ENCODE measurements at places on chromosomes 4 and X.

- DNase-seq, result no peak
Observed at GRCh38 chrX:136767104-136767941, 13.4 kb downstream of the ARHGEF6 start.

DNA sequence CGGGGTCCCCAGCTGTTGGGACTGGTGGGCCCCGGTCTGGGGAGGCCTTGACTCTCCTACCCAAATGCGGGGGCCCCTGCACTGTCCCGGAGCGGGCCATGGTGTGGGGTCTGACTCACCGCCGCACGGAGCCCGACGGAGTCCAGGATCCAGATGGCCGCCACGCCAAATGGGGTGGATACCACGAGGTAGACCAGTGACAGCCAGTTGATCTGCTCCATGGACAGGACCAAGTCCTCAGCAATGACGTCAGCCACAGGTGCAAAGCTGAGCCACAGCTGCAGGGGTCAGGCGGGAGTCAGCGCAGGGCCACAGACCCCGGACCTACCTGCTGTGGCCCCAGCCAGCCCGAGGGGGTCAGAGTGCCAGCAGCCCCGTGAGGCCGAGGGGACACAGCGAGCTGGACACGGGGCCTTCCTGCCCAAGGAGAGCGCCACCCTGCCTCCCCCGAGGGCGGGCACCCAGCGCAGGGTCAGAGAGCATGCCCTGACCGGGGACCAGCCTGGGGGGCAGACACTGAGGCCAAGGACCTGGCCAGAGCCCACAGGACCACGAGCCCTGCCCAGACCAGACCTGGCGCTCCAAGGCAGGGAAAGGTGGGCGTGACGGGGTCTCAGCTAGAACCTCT, 2.4 kb downstream of the SLC49A3 start:
- no peak for DNase-seq

DNA sequence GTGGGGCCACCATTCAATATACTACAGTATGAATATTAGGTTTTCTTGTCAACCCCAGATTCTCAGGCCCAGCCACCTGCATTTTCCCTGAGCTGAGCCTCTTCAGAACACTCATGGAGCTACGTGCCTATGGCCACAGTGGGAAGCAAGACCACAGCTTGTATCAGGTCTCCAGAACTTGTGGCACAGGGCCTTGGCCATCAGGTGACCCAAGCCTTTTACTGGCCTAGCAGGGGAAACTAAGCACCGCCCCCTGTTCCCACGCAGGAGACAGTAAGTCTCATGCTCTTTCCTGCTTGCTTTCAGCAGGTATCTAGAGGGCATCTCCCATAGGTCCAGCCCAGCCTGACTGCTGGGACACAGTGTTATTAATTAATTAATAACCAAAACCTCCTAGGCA, 138.4 kb upstream of the MAMLD1 start:
- DNase-seq, result no peak

- DNase-seq, result peak; percentile 12
Observed at GRCh38 chr4:7206385-7206784, 14.0 kb downstream of the SORCS2 start.

- DNase-seq, result no peak
Observed at GRCh38 chrX:71872542-71873458, 37.8 kb upstream of the NHSL2 start.

DNA sequence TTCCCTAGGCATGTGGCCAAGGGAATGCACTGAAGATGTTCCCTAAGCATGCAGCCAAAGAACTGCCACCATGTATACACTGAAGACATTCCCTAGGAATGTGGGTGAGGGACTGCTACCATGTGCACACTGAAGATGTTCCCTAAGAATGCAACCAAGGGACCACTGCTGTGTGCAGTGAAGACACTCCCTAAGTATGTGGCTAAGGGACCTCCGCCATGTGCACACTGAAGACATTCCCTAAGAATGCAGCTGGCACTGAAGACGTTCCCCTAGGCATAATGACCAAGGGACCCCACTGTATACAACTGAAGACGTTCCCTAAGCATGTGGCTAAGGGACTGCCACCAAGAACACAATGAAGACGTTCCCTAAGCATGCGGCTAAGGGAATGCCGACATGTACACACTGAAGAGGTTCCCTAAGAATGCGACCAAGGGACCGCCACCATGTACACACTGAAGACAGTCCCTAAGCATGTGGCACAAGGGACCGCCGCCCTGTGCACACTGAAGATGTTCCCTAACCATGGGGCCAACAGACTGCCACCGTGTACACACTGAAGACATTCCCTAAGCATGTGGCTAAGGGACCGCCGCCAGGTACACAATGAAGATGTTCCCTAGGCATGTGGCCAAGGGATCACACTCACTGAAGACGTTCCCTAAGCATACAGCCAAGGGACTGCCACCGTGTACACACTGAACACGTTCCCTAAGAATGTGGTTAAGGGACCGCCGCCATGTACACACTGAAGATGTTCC, 25.6 kb downstream of the DHRSX start:
- no peak for DNase-seq

DNA sequence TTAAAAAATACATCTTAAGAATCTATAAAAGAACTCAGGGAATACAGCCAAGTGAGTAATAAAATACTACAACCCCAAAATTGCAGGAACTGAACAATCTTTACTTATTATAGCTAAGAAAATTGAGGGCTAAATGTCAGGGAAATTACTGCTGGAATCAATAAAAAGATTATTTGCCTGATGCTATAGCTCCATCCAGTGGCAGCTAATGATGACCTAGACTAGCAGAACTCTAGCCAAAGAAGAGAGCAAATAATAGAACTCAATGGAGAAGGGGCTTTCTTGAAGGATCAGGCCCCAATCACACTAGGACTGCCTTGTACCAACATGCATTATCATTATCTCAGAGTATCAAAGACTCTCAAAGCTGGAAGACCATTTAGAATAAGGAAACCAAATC, 85.0 kb upstream of the FAM241A start:
- DNase-seq, result no peak

DNA sequence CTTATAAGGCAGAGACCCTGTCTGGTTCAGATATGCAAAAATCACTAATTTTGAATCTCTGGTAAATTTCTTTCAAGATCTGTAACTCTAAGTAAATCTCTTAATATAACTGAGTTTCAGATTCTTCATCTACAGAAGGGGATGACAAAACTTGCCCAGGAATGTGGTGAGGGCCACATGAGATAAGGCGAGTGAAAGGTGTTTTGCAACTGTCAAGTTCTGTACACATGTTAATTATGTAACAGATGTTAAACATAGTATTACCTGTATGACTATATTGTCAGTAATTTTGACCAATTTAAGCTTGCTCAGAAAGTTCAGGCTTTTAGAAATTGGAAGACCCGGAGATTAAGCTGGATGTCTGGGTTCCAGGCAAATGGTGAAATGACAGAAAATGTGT, 549 bp upstream of the GLRB start:
- no peak for DNase-seq

GRCh38 chr4:100872811-100873210, 355.0 kb upstream of the EMCN start:
- no peak for DNase-seq

DNA sequence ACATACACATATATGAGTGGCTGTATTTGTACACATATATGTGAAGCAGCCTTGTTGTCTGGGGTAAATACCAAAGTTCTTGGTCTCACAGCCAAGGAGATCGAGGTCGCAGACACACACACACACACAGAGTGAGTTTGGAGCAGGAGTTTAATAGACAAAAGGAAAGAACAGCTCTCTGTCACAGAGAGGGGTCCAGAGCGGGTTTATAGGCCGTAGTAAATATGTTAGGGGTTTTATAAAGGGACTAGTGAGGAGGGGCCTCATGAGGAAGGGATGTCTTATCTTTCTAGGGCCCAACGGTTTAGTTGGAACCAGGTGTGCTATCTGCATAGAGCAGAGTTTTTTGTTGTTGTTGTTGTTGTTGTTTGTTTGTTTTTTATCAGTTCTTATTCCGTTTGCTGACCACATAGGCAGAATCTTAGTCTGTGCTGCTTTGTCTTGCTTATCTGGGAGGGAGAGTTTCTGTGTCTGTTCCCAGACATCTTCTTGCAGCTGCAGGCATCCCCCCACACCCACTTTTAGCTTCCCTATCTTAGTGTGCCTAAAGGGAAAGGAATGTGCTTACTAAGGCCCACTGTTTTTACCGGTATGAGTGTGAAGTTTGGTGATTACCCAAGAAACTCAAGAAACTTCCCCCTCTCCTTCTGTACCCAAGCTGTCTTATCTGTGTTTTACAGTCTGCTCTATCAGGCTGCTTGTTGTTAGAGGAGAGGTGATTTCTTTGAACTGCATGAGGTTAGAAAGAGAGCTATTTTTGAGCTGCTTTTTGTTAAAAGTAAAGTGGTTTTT, 91.9 kb downstream of the TENT5D start:
- DNase-seq, result no peak

DNA sequence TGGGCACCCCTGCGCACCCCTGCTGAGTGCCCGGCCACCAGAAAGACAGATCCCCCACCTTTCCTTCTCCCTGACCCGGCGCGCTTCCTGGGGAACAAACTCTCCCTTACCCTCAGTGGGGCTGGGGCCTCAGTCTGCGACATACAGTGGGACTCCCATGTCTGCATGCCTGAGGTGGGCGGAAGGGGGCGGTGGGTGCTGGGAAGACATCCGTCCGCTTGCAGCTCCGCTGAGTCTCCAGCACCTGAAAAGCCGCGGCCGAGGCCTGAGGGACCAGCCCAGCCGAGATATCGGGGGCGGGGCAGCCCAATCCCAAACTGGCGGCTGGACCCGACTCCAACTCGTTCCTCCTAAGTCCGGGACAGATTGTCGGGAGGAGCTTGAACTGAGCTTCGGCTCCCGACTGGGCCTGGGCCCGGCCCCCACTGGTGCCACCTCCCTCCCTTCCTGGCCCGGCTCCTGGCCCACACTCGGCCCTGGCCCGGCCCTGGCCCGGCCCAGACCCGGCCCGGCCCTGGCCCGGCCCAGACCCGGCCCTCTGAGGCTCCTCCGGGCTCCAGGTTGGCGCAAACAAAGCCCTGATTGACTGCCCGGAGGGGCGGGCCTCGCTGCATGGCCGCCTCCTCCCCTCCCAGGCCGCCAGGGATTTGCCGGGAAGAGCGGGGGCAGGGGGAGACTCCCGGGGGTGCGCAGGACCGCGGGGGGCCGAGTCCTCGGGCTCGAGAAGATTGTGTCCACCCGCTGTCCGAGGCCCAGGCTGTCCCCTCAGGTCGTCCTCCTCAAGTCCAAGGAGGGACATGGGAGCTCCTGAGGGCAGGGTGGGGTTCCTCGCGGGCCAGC, 877 bp upstream of the SLC16A2 start:
- no peak for DNase-seq

DNA sequence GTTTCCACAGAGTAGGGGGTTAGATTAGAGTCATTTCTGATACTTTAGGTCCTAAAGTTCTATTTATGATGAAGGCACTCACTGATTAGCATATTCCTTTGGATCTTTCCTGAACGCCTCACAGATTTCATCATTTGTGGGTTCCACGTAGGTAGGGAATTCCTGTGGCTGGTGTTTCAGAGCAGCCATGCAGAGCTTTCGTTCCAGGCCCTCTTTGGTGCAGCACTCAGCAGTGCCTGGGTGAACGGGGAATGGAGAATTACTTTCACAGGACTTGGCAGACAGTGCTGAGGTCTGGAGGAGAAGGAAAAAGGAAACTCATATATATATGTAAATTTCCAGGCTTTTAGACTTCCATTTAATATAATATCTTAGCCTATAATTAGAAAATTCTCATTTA, 18.5 kb downstream of the GC start:
- DNase-seq, result no peak

GRCh38 chr4:146265950-146266490, 51.7 kb downstream of the REELD1 start:
- no peak for DNase-seq

GRCh38 chr4:73740353-73740778, at the start of gene CXCL8:
TSS of gene CXCL8 (plus strand) at chr4:73740569. CDS start at chr4:73740659, 90 bp downstream.
- DNase-seq, result no peak

- DNase-seq, result no peak
Observed at GRCh38 chrX:35076061-35076460, 133.5 kb downstream of the FAM47B start.
